ENCODE measurements at places on chromosomes 2 and 18. TPM values are rescaled to one million over a fixed set of nuclear protein-coding genes. Genes with fewer than 3 reads are reported as not detected.

GRCh38 chr2:181371782-181372645 lies 85.2 kb upstream of the ITGA4 start:
- DNase-seq, result no peak
- no peaks in the 10 kb centered on the region for H3K36me3 ChIP-seq
- H3K27ac ChIP-seq, result peak overlapping the region; percentile 88
- peak overlapping the region; percentile 1 for H3K4me3 ChIP-seq

GRCh38 chr2:200193791-200194190 lies 112.7 kb upstream of the SPATS2L start:
- H3K36me3 ChIP-seq, result no peaks in the 10 kb centered on the region
- no peaks in the 10 kb centered on the region for H3K4me1 ChIP-seq
- no peak overlapping the region for H3K27ac ChIP-seq
- DNase-seq, result no peak

DNA sequence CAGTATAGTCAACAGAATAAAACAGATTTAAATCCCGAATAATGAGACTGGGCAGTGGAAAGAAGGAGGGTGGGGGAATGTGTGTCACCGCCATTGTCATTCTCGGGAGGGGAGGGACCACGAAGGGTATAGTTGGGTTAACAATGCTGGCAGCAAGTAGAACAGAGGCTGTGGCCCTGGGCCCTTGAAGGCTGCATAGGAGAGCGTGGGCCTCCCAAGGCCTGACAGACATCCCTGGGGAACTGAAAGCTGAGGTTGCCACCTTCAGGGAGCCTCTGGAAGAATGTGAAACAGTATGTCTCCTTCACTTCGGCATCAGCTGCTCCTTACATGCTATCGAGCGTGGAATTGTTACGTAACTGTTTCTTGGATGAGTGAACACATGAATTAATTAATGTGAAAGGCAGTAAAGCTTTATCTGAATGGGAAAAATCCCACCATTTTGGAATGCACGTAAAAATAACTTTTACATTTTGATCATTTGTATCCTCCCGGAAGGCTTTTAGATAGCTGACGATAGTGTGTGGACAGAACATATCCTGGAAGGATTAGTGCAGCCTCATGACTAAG lies 92.8 kb upstream of the TTC39C start:
- H3K4me3 ChIP-seq, result no peak overlapping the region
- no peaks in the 10 kb centered on the region for H3K36me3 ChIP-seq
- H3K27me3 ChIP-seq, result peaks cover 37% of the 10 kb centered on the region
- no peak overlapping the region for H3K27ac ChIP-seq
- no peak for DNase-seq

DNA sequence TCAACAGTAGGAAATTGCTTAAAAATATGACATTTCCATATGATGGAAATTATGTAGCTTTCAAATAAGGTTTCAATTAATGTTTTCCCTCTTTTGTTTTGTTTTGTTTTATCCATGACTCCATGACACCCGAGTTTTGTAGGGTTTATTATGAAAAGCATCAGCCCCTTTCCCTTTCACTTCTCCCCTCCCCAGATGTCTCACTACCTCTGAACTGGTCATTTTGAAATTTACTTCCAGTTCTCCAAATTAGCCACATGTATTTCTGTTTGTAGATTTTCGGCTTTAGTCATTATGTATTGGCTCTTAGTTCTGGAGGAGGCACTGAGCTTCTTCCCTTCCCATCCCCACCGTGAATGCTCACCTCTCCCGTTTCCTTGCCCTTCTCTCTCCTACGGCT lies 18.6 kb upstream of the VPS4B start:
- H3K36me3 ChIP-seq, result no peaks in the 10 kb centered on the region
- peaks cover 5% of the 10 kb centered on the region for H3K27me3 ChIP-seq
- no peak overlapping the region for H3K27ac ChIP-seq
- no peak overlapping the region for H3K4me3 ChIP-seq

DNA sequence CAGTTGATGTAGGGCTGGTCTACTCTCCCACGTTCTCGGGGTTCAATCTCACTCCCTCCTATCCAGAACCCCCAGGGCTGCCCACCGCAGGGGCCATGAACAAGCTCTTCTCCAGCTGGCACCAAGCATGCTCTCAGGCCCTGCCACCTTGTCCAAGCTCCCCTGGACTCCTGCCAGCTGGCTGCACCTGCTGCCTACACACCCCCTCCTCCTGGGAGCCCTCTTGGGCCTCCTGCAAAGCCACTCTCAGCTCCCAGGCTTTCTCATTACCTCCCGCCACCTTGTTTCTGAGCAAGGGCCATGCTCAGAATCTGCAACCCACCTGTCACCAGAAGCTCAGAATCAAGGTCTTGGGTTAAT lies 56.0 kb downstream of the HDAC4 start:
- peaks cover 15% of the 10 kb centered on the region for H3K4me1 ChIP-seq
- H3K27me3 ChIP-seq, result no peaks in the 10 kb centered on the region
- H3K27ac ChIP-seq, result no peak overlapping the region
- H3K36me3 ChIP-seq, result peaks cover 12% of the 10 kb centered on the region
- no peak for DNase-seq
- H3K4me3 ChIP-seq, result no peak overlapping the region

DNA sequence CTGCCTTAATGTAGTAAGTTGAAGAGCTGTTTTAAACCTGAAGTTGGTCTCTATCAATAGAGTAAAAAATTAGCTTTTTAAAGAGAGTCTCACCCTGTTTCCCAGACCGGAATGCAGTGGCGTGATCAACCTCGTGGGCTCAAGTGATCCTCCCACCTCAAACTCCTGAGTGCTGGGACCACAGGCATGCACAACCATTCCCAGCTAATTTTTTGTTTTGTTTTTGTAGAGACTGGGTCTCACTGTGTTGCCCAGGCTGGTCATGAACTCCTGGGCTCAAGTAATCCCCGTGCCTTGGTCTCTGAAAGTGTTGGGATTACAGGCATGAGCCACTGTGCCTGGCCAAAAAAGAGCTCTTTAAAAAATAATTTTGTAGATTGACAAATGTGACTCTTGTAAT lies 40.3 kb downstream of the CRIM1 start:
- no peaks in the 10 kb centered on the region for H3K36me3 ChIP-seq
- H3K27ac ChIP-seq, result no peak overlapping the region
- peaks cover 8% of the 10 kb centered on the region for H3K4me1 ChIP-seq
- no peaks in the 10 kb centered on the region for H3K27me3 ChIP-seq
- H3K4me3 ChIP-seq, result no peak overlapping the region

- H3K27me3 ChIP-seq, result peaks cover 40% of the 10 kb centered on the region
- no peak overlapping the region for H3K4me3 ChIP-seq
- no peaks in the 10 kb centered on the region for H3K36me3 ChIP-seq
- H3K4me1 ChIP-seq, result peaks cover 16% of the 10 kb centered on the region
- no peak for DNase-seq
Observed at GRCh38 chr2:181585732-181586131, 71.2 kb downstream of the CERKL start.

DNA sequence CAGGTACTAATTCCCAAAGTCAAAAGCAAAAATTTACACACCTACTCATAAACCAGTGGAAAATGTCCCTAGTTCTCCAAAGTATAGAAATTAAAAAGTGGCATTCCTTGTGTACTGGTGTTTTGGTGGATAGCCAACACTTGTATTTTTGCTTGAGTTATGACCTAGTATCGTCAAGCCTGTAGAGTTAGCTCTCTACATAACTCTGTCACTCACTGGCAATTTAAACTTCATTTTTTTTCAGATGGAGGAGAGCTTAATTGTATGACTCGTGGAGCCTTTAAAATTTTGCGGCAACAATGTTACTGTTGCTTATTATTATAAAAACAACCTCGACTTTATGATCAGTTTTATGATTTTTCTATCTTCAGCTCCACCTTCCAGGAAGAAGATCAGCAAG lies 58.7 kb downstream of the ITGB6 start:
- no peaks in the 10 kb centered on the region for H3K27me3 ChIP-seq
- no peak overlapping the region for H3K27ac ChIP-seq
- H3K4me3 ChIP-seq, result no peak overlapping the region
- no peaks in the 10 kb centered on the region for H3K4me1 ChIP-seq
- H3K36me3 ChIP-seq, result no peaks in the 10 kb centered on the region

DNA sequence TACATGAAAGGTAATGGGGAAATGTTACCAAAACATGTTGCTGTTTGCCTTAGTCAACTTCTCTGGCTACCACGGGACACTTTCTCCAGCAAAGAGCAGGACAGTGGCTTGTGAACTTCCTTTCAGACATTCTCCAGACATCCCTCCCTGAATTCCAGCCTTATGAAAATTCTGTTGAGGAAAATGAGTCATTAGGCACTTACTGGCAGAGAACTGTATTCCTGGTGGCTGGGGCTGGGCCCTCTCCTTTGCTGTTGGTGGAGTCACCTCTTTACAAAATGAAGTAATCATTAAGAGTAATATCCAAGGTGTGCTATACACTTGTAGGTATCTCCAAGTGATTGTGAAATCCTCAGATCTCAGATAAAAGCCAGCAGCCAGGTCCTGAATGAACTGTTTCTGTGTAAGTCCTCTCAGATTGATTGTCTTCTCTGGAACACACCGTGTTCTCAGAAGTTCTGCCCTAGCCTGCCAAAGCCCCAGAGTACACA lies 1.3 kb upstream of the FAP start:
- H3K4me3 ChIP-seq, result no peak overlapping the region
- peaks cover 3% of the 10 kb centered on the region for H3K27me3 ChIP-seq
- DNase-seq, result no peak
- no peak overlapping the region for H3K27ac ChIP-seq

DNA sequence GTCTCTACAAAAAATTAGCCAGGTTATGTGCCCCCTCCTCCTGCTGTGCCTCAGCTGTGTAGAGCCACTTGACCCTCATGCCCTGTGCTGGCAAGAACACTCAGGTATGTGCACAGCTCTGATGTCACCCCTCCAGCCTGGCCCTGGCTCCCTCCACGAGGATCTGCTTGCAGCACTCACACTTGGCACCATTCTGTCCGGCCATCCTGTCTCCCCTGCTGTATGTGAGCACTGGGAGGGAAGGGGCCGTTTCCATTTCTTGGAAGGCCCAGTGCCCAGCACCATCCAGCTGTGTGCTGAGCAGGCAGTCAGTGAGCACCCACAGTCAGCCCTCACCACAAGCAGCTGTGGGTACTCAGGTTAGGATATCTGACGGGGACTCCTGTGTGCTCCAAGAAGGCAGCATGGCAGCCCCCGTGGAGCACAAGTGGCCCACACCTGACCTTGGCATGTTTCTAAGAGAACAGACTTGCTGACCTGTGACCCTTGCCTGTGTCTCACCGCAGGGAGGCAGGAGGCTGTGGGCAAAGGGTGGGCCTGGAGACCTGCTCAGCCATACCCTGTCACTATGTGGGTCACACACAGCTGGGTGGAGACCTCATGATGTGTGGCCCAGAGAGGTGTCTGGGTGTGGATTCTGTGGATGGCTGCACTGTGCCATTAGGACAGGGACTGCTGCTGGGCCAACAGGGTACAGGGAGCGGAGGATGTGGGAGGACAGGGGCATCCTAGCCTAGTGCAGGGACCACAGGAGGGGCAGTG lies 31.5 kb downstream of the USP34 start:
- peaks cover 18% of the 10 kb centered on the region for H3K4me1 ChIP-seq
- DNase-seq, result no peak
- H3K36me3 ChIP-seq, result peaks cover 36% of the 10 kb centered on the region
- H3K27ac ChIP-seq, result peak overlapping the region; percentile 55
- H3K27me3 ChIP-seq, result no peaks in the 10 kb centered on the region

PLGLB1 gene
- 4.6 TPM for total RNA-seq

POLR1B gene
- 39.9 TPM for total RNA-seq

CCDC74B gene
- 13.9 TPM for total RNA-seq
